ENCODE measurements at places on chromosomes 16 and 17.

GRCh38 chr17:74728702-74729075, 8.4 kb upstream of the RAB37 start:
- no peak for DNase-seq

GRCh38 chr17:45101546-45101882, 30.8 kb downstream of the PLCD3 start:
- no peak for DNase-seq

- no peak for DNase-seq
Measured at GRCh38 chr16:59198487-59198886, 464.4 kb upstream of the GOT2 start.

DNA sequence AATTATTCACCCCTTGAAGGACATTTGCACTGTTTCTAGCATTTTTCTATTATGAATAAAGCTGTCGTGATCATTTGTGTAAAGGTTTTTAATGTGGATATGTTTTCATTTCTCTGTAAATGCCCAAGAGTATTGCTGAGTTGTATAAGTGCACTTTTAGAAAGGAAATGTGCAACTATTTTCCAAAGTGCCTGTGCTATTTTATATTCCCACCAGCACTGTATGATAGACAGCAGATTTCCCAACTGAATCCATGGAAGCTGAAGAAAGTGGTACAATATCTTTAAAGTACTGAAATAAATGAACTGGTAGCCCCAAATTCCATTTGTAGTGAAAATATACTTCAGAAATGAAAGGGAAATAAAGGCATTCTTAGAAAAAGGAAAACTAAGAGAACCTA, 238.4 kb downstream of the BCAS3 start:
- no peak for DNase-seq

- DNase-seq: no peak
Measured at GRCh38 chr17:40464392-40464855, 21.2 kb downstream of the IGFBP4 start.

- no peak for DNase-seq
Measured at GRCh38 chr17:34987232-34987631, 6.9 kb downstream of the LIG3 start.

DNA sequence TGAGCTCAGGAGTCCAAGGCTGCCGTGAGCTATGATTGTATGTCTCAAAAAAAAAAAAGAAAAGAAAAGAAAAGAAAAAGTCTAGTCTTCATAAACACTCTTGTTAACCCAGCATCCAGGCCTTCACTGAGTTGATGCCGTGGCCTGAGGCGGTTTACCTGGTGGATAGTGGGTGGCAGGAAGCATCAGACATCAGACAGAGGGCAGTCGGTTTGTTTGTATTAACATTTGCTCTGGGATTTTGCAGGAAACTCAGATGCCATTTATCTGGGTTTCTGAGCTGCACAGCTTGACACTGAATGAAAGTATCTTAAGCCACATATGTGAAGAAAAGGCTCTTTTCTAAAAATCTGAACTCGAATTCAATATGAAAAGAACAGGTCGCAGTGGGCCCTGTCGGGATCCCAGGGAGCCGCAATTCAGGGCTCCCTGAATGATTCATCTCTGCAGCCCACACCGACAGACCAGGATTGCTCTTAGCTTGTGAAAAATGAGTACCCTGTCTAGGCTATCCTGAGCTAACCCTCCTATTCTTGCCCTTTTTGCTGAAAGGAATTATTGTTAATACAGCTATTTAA, 1.1 kb upstream of the DBNDD1 start:
- no peak for DNase-seq

GRCh38 chr17:4045487-4045886, 81.2 kb upstream of the ATP2A3 start:
- no peak for DNase-seq

DNA sequence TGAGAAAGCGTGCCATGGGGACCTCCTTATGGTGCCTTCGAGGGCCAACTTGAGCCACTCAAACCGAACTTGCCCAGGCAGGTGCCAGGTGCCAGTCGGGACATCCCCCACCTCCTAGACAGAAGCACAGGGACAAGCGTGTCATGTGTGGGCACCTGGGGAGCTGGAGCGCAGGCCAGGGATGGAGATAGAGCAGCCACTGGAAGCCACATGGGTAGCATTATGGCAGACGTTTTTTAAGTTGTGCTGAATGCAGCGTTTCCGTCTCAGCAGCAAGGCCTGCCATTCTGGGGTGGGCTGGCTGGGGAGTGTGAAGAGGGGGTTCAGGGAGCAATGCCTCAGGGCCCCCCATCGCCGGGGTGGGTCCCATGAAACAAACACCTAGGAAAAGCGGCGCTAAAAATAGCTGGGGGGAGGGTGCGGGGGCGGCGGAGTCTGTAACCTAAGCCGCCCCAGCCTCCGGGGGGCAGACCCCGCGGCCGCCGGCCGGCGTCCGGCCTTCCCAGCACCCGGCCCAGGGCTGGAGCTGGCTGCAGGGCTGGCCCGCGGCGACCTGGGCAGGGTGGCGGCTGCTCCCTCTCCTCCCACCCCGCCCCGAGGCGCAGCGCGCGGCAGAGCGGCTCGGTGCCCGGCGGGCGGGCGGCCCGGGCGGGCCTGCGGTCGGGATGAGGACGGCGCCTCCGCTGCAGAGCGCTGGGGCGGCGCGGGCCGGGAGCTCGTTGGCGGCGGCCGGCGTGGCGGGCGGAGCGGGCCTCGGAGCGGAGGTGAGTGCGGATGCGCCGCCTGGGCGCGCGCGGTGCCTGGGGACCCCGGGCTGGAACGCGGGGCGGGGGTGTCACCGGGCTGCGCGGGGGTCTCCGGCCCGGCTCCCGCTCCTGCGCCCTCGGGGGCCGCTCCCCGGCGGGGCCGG, at the start of gene ZNF469:
Gene ZNF469, plus strand, starts transcription at position 469 of the 910 bp plus-strand sequence. CDS start 44,512 bp downstream, outside the sequence.
- no peak for DNase-seq

DNA sequence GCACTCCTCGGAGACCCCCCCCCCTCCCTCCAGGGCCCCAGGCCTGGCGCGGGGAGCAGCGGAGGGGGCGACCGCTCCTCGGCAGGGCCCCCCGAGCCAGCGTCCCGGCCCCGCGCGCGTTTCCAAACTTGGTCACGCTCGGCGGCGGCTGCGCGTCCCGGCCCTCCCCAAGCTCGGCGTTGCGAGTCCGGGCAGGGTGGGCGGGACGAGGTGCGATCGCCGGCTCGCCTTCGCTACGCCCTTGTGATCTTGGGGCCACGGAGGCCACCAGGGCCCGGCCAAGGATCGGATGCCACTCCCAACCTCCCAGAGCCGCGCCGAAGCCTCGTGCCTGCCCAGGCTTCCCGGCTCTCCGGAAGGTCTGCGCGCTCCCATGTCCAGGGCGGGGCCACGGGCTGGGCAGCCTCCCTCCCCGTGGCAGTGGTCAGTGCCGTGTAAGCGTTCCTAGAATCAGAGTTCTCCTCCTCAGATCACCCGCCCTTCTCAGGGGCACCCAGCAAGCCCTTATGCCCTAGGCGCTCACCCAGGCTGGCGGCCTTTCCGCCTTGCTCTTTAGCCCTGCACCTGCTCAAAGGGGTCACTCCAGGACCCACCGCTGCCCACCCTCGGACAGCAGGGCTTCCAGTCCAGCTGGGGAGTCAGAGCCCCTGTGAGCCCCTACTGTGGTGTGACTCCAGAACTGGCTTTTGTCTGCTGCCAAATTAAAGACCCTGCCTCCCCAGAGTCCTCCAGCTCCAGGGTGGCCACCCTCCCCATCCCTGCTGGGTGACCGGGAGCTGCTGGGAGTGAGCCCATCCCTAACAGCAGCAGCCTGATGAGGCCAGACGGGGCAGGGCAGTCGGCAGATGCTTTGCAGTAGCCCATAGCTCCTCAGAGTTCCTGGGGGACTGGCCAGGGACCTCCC, 12.2 kb upstream of the MRPS23 start:
- DNase-seq: no peak

DNA sequence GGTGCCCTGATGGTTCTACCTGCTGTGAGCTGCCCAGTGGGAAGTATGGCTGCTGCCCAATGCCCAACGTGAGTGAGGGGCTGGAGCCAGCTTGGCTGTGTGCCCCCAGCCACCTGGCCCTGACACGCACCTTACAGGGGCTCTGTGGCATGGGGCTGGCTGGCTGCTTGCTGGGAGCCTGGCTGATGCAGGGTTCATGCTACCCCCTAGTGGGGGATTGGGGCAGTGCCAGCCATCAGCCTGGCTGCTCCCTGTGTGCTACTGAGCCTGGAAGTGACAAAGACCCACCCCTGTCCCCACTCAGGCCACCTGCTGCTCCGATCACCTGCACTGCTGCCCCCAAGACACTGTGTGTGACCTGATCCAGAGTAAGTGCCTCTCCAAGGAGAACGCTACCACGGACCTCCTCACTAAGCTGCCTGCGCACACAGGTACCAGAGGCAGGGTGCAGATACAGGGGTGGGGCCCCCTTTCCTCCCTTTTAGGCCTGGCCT, 5.7 kb downstream of the GRN start:
- peak; percentile 45 for DNase-seq

DNA sequence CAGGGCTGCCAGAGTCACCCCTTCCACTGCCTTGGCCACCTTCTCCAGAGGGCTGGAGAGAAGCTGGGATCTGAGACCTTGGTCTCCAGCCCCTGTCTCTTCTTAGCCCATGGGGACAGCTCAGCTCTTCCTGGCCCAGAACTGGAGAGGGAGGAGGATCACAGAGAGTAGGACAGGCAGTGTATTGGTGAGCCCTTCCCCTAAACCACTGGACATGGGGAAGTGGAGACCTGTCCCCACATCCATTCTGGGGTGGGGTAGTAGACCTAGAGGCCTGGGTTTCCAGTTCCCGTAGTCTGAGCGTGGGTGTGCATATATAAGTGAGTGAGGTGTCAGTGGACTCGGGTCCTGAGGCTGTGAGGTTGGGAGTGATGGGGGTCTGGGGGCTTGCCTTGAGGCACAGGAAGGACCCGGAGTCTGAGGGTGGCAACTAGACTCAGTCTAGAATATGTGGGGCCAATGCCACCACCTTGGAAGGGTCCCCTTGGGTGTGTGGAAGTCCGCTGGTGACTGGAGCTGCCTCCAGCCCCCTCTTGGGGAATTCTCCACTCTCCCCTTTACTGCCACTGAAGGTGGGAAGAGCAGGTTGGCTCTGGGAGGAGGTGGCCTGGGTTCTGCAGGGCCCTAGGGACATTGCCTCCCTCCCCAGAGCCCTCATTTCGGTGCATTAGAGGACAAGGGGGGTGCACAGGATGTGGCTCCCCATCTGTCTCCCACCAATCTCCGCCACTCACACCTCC, 19.9 kb downstream of the GJD3 start:
- DNase-seq: no peak

DNA sequence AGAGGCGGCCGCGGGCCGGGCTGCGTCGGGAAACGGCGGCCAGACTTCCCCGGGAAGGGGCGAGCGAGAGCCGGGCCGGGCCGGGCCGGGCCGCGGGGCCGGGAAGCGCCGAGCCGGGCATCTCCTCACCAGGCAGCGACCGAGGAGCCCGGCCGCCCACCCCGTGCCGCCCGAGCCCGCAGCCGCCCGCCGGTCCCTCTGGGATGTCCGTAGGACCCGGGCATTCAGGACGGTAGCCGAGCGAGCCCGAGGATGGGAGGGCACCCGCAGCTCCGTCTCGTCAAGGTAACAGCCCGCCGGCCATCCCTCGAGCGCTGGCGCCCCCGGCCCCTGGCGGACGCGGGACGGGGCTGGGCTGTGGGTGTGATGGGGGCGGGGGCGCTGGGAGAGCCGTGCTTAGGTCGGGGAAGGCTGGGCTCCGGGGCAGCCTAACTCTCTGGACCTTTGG, at the start of gene CRHR1:
Gene CRHR1, plus strand, starts transcription at position 28 of the 448 bp plus-strand sequence. Its CDS starts 225 bp downstream, at position 253.
- no peak for DNase-seq

- no peak for DNase-seq
Measured at GRCh38 chr17:72492941-72493340, 372.1 kb downstream of the SOX9 start.

- no peak for DNase-seq
Measured at GRCh38 chr17:51741458-51741857, 417.1 kb downstream of the CA10 start.

DNA sequence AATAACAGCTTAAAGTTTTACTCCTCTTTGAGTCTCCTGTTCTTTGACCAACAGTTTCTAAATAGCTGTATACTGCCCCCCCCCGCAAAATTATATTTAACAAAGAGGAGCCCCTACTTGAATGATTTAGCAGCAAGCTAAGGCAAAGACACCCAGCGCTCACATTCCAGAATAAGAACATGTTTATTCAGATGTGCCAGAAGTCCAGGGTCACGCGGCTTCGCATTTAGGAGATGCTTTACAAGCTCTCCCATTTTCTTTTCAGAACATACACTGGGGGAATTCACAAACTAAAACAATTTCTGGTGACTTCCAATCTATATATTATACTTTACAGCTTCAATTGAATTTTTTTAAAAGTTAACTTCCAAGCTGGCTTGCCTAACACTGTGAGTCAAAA, 5.3 kb downstream of the PLD6 start:
- DNase-seq: no peak

- no peak for DNase-seq
Measured at GRCh38 chr17:74703311-74703710, 9.4 kb downstream of the CD300LF start.

DNA sequence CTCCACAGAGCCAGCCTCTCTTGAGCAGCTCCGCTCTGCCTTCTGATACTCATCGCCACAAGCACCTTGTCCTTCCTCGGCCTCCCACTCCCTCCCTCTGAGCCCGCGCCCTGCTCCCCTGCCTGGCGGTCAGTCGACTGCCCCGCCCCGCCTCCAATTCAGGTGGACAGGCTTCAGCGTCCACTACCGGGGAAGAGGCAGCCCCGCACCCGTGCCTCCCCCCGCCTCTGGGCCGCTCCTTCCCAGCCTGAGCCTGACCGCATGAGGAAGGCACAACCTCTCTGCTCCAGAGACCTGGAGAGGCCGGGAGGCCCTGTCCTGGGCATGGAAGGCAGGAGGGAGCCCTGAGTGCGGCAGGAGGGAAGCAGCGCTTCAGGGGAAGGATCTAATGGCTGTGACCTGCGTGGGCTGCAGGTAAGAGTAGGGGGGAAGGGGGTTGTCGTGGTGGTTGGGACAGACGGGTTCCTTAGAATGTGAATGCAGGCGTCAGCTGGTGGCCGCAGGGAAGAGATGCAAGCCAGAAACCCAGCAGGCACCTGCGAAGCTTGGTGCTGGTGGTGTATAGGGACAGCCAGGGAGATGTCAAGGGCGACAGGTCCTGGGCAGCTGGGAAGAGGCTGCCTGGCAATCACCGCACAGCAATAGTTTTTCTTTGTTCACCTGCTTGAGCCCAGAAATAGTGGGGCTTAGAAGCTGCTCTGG, 3.0 kb upstream of the SLC6A4 start:
- no peak for DNase-seq

- no peak for DNase-seq
Measured at GRCh38 chr17:34220752-34221395, 34.2 kb upstream of the CCL2 start.

GRCh38 chr16:30715750-30716445, 16.9 kb downstream of the SRCAP start:
- DNase-seq: peak; percentile 4

- no peak for DNase-seq
Measured at GRCh38 chr17:83125515-83126274, 46.3 kb downstream of the METRNL start.

DNA sequence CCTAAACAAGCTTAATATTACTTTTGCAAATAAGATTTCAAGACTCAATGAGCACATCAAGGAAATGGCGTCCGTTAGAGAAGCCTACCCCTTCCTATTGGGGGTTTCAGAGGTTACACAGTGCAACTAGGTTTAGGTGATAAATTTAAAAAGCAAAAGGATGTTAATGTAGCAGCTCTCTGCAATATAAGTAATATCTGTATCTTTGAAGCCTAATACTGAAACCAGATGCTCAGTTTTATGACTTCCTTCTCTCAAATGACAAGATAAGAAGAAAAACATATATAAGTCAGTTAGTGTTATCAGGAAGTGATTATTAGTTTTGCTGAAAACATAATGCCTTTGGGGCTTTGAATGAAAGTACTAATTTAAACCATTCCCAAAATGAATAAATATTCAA, 54.3 kb upstream of the MED13 start:
- DNase-seq: no peak

All from activated CD8-positive, alpha-beta memory T cell treated with anti-CD3 and anti-CD28 coated beads for 4 hours (primary cell).